ENCODE measurements at places on chromosomes 5 and 9. TPM values are rescaled to one million over a fixed set of nuclear protein-coding genes. Genes with fewer than 3 reads are reported as not detected.

The DAB2IP gene
- 17.4 TPM for total RNA-seq

The CXXC5 gene
- total RNA-seq = 75.9 TPM

The SLCO4C1 gene
- total RNA-seq = 0.09 TPM

The ORM1 gene
- not detected for total RNA-seq

DNA sequence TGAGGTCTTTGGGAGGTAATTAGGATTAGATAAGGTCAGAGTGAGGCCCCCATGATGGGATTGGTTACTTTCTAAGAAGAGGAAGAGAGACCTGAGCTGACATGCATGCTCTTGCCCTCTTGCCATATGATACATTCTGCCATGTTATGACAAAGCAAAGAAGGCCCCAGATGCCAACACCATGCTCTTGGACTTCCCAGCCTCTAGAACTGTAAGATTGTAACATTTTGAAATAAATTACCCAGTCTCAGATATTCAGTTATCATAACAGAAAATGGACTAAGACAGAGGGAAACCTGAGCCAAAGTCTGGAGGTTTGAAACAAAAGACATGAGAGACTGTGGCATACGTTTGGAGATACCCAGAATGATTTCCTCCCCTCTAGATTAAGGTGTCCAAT lies 318.6 kb downstream of the ARHGEF28 start:
- DNase-seq = no peak

DNA sequence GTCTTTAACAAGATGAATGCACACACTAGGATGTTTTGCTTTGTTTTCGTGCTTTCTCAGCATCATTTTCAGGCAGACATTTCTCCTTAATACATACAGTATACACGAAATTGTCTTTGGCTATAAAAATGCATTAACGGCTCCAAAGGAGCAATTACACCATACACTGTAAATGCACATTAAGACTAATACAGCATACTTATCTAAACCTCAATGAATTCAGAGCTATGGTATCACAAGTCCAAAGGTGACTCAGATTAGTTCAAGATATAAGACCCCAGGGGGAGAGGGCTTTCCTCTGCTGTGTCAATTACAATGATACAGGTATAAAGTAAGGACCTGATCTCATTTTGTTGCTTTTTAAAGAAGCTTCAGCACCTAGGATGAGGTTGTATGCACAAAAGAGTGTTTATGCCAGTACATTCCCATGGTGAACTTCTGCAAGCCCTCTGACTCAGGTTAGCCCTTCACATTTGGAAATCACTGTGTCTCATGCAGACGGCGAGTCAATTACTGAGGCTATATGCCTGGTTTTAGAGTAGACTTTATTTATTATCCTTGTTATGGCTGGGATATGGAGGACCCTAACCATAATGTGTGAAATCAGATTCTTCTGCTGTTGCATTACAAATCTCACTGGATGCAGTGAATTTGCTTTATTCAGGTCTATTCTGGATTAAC lies 233.3 kb downstream of the ZNF608 start:
- no peak for DNase-seq

DNA sequence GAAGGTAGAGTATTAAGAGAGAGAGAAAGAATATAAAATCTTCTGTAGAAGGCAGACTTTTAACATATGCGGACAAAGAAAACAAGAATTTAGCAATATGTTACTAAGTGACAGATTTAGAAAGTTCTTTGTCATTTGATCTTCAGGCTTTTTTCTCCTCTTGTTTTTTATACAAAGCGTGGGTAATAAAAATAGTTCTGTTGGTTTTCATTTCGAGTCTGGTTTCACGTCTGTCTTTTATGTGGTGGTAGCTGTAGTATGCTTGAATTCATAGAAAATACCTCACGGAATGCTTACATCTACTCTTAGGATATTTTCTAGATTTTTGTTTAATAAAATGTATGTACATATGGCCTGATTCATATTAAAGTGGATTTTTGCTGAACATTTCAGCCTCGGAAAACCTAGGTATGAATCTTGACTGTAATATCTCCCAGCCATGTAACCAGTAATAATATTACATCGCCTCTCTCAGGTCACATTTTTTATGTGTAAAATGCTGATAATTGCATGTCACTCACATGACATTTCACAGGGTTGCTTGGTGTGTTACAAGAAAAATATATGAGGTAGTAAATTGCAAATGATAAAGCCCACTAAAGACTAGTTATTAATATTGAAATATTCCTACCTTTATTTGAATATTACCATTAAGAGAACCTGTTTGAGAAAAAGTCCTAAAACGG lies 72.5 kb upstream of the TAF11L2 start:
- no peak for DNase-seq

DNA sequence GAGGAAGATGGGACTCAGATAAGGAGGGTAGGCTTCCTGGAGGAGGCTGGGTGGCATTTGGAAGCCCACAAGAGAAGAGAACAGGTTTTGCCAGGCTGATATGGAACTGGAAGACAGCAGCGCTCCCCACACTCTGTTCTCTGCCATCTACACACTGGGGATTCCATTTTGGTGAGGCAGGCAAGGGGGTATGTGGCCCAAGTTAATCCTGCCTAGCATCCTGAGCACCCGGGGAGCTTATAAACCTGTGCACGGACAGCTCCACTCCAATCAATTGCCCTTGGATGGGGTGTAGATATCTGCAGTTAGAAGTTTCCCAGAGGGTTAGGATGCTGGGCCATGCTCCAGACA lies 158.8 kb downstream of the MACROH2A1 start:
- no peak for DNase-seq

DNA sequence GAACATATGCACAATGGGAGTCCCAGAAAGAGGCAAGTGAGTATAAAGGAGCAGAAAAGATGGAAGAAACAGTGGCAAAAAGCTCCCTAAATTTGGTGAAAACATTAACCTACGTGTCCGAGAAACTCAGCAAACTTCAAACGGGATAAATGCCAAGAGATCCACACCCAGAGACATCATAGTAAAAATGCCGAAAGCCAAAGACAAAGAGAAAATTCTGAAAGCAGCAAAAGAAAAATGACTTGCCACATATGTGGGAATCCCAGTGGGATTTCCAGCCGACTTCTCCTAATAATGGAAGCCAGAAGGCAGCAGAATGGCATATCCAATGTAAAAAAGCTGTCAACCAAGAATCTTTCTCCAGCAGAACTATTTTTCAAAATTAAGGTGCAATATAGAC lies 101.2 kb downstream of the ADAMTS2 start:
- peak; percentile 76 for DNase-seq

GRCh38 chr9:27365707-27366376 lies 68.9 kb upstream of the EQTN start:
- no peak for DNase-seq

- DNase-seq = no peak
These were observed 2.3 kb upstream of the ENG start for GRCh38 chr9:127856729-127857116.

DNA sequence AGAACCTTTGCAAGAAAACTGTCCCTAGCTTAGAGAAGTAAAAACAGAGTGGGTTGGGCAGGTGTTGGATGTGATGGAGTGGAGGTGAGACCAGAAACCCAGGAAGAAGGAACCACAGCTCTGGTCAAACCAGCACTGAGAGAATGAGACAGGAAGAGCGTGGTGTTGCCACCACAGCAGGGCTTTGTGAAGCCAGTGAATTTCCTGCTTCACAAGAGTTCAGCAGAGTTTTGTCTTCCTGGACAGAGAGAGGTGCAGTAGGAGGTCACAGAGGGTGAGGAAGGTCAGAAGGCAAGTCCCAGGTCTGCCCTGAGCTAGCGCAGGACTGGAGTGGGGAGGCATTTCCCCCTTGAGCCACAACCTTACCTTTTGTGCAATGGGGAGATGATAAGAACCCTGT lies 2306.2 kb upstream of the ACO1 start:
- DNase-seq = no peak

GRCh38 chr9:112110094-112110776 lies 64.9 kb downstream of the SUSD1 start:
- DNase-seq = no peak
